Urinary bladder (tissue), 4 donors: ENCODE measurements at places on chromosomes 1 and 21. TPM values are rescaled to one million over a fixed set of nuclear protein-coding genes. Genes with fewer than 3 reads are reported as not detected.

DNA sequence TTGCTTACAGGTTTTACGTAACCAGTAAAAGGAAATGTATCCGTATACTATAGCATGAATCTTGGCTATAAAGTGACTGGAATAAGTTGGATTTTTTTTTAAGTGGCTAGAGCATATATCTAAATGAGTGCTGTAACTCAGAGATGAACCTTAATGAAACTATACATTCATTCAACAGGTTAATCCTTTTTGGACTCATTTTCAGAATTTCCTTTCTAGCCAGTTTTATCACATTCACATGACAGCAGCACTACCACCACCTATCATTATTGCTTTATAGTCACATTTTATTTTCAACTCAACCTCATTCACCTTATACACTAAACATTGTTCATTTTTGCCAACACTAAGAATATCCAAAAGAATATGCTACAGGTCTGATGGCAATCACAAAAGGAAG lies 30.6 kb downstream of the FRRS1 start:
- no peak for DNase-seq

DNA sequence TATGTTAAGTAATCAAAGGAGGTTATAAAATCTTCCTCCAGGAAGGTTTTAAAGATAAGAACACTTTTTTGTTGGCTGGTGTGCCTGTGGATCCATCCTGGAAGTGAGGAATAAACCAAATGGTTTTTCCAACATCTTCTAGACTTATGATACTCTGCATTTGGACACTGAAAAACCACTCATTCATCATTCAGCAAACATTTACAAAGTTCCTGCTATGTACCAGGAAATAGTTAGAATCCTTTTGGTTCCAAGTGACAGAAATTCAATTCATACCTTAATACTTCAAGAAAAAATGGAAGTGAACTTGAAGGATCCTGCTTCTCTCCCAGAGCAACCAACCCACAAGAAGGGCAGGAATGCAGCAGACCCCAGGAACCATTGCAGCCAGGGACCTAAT lies 39.6 kb upstream of the PIGC start:
- DNase-seq, result no peak

The PRRX1 gene
- 85.2 TPM for total RNA-seq

The GJB3 gene
- 2.2 TPM for total RNA-seq

GRCh38 chr1:101902199-101902598 lies 94.5 kb downstream of the OLFM3 start:
- DNase-seq, result no peak

DNA sequence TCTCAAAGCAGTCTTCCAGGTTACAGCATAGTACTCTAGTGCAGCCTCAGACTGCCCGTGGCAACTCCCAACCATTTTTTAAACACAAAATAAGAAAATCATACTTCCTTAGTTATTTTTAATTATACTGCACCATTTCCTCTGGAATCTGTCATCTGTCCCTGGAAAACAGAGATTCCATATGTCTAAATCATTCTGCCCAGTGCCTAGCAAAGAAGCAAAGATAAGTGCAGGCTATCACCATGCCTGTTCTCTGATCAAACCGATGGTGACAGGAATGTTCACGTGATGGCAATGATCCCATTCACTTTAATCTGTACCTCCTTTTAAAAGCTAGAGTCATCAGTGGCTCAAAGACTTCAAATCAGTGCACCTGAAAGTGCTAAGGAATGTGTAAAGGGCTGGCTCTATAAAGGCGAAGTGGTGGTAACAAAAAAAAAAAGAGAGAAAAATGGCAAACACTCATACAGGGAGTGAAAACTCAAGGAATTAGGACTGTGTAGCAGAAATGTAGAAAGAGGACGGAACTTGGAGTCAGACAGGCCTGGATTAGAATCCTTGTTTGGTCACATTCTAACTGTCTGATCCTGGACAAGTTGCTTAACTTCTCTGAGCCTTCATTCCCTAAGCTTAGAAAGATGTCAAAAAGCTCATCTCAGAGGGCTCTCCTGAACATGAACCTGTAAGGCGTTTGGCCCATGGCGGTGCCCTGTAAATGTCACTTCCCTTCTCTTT lies 9.9 kb upstream of the CCN1 start:
- DNase-seq, result no peak

- no peak for DNase-seq
Measured at GRCh38 chr1:27609618-27610240, 5.8 kb upstream of the AHDC1 start.

The GPR25 gene
- not detected for total RNA-seq

GRCh38 chr1:21647431-21648351 lies 21.5 kb downstream of the RAP1GAP start:
- DNase-seq, result no peak

GRCh38 chr21:23398726-23399125 lies 2208.6 kb downstream of the MRPL39 start:
- DNase-seq, result no peak

DNA sequence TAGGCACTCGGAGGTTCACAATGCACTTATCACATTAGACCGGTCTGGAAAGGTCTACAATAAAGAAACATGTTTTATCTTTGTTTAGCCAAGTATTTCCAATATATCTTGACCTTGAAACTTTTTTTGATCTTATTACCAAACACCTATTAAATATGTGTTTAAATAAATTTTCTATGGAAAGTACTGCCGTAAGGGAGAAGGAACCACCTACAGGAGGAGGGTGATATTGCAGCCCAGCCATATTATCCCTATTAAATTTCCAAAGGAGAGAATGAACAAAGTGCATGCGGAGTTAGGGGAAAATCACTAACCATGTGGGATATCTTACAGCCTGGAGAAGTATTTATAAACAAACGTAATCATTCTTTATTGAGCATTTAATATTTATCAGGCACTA lies 14.5 kb downstream of the BRINP2 start:
- DNase-seq, result no peak

- DNase-seq, result no peak
Measured at GRCh38 chr1:36448530-36449056, 1.7 kb downstream of the OSCP1 start.

The KCNJ15 gene
- total RNA-seq, result 11.4 TPM

The LENEP gene
- not detected for total RNA-seq

- DNase-seq, result no peak
Measured at GRCh38 chr1:109789551-109790180, 25.9 kb upstream of the EPS8L3 start.

DNA sequence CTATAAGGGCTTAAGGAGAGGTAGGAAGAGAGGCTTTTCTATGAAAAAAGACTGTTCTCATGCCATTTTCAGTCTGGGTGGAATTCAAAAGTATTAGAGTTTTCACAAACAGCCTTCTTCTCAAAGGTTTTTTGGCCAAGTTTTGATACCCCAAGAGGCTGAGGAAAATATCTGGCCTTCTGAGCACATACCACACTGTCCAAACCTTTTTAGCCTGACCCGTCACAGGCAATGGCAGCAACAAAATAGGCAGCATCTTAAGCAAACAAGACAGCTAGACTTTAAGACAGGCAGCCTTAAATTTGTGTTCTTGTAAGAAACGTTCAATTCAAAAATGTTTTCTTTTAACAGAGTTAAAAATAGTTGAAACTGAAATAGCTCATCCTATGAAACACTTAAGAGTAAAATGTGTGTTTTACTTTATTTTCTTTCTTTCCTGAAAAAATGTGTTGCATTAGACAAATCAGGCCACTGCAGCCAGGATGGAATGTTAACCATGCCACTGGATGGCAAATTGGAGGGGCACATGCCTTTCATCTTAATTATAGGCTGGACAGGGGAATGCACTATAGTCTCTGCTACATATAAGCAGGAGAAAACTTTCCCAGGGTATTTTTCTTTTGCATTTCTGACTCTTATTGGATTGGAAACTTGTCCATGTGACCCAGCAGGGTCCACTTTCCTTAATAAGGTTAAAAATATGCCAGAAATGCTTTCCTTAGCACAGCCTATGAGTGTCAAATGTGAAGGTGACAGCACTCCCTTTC lies 315.0 kb downstream of the TGFB2 start:
- no peak for DNase-seq

The IFI6 gene
- 40.2 TPM for total RNA-seq

The NCDN gene
- total RNA-seq, result 9.1 TPM

DNA sequence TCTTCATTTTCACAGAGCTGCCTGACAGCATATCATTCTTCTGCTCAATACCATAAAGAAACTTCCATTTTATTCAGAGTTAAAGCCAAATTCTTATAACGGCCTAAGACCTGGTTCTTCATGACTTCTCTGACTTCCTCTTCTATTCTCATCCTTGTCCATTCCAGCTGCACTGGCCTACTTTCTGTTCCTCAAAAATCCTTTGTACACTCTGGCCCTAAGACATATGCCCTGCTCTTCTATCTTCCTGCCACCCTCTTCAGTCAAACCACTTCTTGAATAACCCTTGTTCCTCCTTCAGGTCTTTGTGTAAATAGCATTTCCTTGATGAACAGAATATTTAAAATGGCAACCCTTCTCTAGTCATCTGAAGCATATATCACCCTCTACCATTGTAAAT lies 1338.7 kb upstream of the ADGRL2 start:
- DNase-seq, result no peak

- DNase-seq, result no peak
Measured at GRCh38 chr1:230327892-230328284, 98.2 kb downstream of the PGBD5 start.

The ASPM gene
- total RNA-seq, result 48.5 TPM

DNA sequence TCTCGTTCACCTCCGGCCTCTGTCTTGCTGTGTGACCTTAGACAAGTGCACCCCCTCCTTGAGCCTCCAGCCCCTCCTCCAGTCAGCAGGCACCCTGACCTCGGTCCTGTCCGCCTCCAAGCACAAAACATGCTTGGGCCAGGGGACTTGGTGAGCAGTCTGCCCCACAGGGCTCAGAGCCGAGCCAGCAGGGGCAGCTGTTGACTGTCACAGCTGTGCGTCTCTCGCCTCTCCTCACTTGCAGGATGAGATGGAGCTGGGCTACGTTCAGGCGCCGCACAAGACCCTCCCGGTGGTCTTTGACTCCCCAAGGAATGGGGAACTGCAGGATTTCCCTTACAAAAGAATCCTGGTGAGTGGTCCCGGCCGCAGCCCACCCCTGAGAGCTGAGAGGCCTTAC lies 24.2 kb downstream of the PADI3 start:
- no peak for DNase-seq

GRCh38 chr21:45455674-45456583 lies 51.0 kb downstream of the COL18A1 start:
- no peak for DNase-seq

The CELA3B gene
- total RNA-seq, result not detected

DNA sequence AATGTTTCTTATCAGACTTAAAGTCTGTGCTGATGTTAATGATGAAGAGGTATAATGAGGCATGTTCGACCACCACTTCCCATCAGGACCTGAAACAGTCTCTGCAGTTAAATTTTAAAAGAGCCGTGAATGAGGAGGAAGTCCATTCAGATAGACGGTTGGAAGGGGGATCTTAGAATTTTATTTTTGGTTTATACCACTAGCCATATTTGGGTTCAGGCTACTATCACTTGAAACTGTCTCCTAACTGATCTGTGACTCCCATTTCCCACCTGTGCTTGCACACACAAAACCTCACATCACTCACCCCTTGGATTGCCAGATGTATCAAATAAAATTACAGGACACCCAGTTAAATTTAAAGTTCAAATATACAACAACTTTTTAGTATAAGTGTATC lies 9.9 kb upstream of the ANKRD13C start:
- no peak for DNase-seq

DNA sequence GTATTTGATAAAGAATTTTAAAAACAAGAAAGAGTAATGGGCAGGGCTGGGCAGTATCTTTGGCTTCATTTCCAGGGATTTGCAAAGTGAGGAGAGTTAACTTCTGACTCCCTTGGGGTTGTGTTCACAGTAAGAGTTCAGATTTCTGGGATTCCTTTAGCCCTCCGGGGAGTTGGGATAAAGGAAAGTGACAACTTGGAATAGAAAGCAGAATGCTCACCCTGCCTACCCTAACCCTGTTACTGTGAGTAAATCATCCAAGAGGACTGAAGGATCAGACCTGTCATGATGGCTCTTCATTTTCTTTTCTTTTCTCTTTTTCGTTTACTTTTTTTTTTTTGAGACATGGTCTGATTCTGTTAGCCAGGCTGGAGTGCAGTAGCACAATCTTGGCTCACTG lies 76.1 kb downstream of the CACHD1 start:
- DNase-seq, result no peak

GRCh38 chr1:10961300-10961833 lies 51.1 kb upstream of the TARDBP start:
- DNase-seq, result no peak

The C1orf105 gene
- 2.9 TPM for total RNA-seq

DNA sequence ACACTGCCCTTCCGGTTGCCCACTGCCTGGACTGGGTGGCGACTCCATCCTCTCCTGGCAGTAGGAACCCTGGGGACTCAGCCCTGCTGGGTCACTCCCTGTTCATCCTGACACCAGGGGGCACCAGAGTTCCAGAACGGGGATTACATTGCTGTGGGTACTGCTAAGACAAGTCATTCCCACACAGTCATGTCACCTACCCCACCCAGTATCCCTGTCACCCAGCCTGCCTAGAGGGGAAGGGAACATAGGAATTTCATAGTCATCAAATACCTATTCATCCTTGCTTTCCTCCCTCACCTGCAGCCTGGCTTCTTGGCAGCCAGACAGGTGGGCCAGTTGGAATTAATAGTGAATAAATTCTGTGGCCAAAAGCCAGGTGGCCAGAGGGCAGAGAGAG lies 9.8 kb upstream of the SFN start:
- no peak for DNase-seq

- DNase-seq, result no peak
Measured at GRCh38 chr1:153733970-153734369, 6.1 kb downstream of the INTS3 start.

DNA sequence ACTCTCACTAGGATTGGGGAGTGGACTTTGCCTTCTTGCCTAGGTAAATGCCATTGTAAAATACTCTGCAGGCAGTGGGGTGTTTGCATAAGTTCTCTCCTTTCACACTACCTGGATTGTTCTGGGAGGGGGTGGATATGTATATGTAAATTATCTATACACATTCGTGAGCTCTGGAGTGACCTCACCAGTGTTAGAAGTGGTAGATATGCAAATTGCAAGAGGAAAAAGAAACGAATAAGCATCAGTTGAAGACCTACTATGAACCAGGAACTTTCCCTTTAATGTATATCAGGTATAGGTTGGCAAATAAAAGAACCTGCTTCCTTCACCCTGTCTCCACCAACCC lies 1.5 kb upstream of the ARHGEF11 start:
- DNase-seq, result no peak

GRCh38 chr1:1114431-1114830 lies 1.5 kb downstream of the C1orf159 start:
- DNase-seq, result no peak

DNA sequence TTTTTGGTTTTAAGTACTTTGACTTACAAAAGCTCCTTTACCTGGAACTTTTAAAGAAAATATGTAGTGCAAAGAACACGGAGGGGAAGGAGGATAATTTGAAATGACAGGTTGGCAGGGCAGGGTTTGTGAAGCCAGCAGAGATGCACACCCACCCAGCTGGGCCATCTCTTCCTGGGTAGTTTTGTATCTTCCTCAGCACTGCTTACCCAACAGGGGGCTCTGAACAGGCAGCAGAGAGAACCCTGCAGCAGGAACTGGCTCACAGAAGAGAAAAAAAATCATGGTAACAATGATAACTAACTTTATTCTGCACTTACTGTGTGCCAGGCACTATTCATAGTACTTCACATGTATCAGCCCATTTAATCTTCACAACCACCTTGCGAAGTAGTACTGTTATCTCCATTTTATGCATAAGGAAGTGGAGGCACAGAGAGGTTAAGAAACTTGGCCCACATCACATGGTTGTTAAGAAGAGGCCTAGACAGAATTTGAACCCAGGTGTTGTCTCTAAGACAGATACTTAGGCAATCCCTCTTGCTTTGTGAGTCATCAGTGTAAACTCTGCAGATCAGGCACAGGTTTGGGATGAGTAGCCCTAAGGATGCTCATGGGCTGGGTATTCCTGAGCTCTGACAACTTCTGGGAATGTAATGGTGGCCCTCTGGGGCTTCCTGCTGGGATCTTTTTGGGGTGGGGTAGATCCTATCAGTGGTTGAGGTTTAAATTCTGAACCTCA lies 60.8 kb downstream of the ELK4 start:
- DNase-seq, result no peak
